KG1 (cell line): ENCODE measurements at places on chromosomes 5 and 9.
A peak's percentile ranks its signal among the peaks of the same experiment; 100 is the strongest.

GRCh38 chr5:138639326-138639725, 64.1 kb upstream of the HSPA9 start:
- no peak for DNase-seq

DNA sequence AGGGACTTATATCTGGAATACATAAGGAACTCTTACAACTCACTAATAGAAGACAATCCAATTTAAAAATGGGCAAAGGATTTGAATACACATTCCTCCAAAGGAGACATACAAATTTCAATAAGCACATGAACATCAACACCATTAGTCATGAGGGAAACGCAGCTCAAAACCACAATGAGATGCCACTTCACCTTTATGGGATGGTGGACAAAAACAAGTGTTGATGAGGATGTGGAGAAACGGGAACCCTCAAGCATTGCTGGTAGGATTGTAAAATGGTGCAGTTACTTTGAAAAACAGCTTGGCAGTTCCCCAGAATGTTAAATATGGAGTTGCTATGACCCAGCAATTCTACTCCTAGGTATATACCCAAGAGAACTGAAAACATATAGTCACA, 72.7 kb upstream of the IER5L start:
- no peak for DNase-seq

DNA sequence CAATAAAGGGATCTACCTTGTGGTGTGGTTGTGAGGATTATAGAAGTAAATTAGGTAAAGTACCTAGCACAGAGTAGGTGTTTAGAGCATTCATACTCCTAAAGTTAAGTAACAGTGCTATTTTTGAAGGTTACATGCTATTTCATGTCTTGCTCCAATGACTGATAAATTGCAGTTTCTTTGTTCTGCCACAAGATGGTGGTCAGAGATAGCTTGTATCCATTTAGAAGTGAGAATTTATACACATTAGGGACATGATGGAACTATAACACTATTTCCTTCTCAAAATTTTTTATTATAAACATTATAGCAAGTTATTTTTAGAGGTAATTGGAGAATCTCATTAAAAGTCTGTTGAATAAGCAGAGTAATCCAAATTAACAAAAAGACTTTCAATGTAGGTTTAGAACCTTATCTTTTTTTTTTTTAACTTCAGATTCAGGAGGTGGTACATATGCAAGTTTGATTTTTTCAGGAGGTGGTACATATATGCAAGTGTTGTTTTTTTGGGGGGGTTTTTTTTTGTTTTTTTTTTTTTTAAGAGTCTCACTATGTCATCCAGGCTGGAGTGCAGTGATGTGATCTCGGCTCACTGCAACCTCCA, 17.1 kb downstream of the MTREX start:
- no peak for DNase-seq

GRCh38 chr5:26329562-26330189, 708.7 kb downstream of the CDH9 start:
- DNase-seq = no peak

GRCh38 chr5:139708877-139709581, 60.9 kb downstream of the CXXC5 start:
- no peak for DNase-seq

DNA sequence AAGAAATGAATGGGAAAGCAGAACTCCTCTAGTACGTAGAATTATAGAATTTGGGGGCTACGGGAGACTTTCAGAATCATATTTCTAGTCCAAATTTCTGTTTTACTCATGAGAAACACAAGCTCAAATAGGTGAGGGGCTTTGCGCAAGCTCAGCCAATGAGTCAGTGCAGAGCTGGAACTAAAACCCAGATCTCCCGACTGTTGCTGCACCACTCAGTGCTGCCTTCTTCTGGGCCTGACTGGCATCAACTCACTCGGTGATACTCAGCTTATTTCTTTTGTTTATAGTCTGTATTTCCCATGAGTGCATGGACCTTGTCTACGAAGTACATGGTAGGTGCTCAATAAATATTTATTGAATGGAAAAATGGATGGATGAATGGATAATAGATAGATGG, 280.2 kb downstream of the CDK5RAP2 start:
- DNase-seq = no peak

GRCh38 chr5:115369430-115370144, 73.1 kb upstream of the CCDC112 start:
- DNase-seq = no peak

DNA sequence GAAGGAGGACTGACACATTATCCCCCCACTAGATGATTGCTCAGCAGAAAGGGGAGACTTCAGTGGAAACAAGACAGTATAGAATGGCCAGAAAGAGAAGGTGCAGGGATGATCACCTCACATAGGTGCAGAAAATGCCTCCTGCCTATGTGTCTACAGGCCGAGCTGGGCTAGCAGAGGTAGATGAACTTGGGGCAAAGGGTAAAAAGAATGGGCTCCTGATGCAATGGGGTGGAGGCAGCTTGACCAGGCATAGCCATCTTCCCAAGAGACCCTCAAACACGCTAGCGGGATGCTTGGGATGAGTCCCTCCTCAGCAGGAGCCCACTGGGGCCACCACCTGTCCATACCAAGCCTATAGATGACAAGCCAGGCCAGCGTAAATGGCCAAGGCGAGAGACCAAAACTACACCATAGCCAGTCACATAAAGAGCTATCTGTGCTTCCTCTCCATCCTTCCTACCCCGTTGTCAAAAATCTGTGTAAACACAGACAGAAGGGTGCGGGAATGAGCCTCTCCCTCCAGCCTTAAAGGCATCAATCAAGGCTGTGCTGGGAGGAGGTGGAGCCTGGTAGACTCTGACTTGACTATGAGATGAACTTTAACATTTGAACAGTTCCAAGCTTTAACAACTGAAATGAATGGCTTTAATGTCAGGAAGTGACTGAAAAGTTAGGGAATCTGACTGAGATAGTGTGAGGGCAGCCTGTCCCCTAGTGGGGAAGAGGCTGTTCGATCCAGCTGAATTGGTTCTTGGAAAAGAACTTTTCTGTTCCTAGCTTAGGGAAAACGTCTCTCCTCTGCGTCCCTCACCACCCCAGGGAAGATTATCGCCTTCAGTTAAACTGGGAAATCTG, 10.4 kb downstream of the C9orf152 start:
- no peak for DNase-seq

DNA sequence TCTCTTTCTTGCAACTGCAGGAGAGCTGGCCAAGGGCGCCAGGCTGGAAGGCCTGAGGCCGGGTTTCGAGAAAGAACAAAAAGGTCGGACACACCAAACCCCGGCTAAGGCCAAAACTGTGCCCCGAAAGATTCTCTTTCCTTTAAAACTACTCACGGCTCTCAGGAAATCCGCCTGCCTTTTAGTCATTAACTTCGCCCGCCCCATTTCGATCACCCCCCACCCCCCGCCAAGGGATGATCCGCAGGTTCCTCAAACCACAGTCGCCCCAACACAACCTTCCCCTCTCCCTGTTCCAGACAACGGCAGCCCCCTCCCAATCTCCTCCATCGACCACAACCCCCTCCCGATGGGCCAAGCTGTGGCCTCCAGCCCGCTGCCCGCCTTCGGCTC, 536 bp downstream of the FEM1C start:
- DNase-seq = no peak

DNA sequence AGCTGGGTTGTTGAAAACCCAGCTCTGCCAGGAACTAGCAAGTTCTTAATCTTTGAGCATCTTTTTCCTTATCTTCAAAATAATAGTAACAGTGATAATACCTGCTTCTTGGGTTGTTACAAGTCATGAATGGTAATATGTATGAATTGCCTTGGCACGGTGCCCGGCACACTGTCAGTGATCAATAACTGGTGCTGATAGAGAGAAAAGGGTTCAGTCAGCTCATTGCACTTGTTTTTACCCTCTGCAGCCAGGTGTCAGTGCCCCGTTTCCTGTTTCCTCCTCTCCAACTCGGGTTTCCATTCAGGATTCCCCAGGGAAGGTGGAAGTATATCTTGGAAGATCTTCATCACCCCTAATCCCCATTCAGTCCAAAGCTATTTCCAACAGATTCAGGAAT, 15.8 kb upstream of the NIPAL4 start:
- no peak for DNase-seq

DNA sequence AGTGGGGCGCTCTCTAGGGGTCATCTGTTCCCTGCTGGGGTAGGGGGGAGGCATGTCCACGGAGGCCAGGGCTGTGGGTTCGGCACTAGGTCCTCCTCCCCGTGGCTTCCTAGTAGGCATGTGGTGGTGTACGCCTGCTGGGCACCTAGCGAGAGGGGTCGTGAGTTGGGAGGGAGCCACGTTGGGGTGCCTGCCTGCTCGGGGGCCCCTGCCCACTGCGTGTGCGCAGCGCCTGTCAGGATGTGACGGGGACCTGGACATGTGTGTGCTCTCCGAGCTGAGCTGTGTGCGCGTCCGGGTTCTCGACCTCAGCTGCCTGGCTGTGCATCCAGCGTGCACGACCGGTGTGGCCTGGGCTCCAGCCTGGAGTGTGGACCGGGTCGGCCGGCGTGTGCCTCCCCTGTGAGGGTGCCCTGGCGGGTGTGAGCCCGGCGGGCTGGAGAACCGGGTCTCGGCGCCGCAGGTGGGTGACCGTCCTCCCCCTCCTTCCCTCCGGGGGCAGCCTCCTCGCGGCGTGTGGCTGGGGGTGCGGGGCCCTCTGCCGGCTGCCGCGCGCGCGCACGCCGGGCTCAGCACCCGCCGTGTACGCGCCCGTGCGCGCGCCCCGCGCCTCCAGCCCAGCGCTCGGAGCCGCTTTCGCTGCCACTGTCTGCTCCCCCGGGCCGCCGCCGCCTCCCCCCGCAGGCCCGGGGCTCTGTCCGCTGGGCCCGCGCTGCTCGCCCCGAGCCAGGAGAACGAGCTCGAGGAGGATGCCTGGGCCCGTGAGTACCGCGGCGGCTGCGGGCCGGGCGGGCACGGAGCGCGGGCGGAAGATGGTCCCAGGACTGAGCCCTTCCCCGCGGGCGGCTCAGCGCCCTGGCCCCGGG, at the start of gene PRR7:
PRR7 (plus strand) TSS at position 615 of the 866 bp plus-strand sequence. CDS start 8,254 bp downstream, outside the sequence.
- DNase-seq = peak; percentile 84

DNA sequence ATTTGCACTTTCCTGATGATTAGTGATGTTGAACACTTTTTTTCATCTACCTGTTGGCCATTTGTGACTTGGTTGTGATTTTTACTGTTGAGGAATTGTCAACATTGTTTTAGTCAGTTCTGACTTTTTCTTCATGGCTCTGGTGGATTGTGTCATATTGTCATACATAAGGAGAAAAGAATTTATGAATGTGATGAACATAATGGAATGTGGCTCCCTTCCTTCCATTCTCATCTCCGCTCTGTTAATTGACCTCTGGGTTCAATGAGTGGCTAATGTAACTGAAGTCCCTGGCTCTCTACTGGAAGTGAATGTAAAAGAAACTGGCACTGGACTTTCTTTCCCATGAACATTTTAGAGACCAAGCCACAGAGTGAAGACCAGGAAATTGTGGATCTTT, 49.2 kb downstream of the KIAA1958 start:
- DNase-seq = no peak

- DNase-seq = no peak
These were observed 155.6 kb upstream of the ZNF618 start for GRCh38 chr9:113720495-113720894.

GRCh38 chr5:179382486-179382885, 37.2 kb upstream of the ADAMTS2 start:
- no peak for DNase-seq

GRCh38 chr9:8877753-8878494, 1078.3 kb upstream of the DMAC1 start:
- no peak for DNase-seq

GRCh38 chr9:121690316-121690715, 38.9 kb downstream of the DAB2IP start:
- DNase-seq = no peak

- no peak for DNase-seq
These were observed 74.2 kb upstream of the ADCY2 start for GRCh38 chr5:7321724-7322123.

- DNase-seq = no peak
These were observed 58.6 kb downstream of the SEMA6A start for GRCh38 chr5:116516021-116516420.

- no peak for DNase-seq
These were observed 75.0 kb upstream of the FRRS1L start for GRCh38 chr9:109242014-109242413.

GRCh38 chr5:132104556-132104955, 31.0 kb downstream of the CSF2 start:
- no peak for DNase-seq

DNA sequence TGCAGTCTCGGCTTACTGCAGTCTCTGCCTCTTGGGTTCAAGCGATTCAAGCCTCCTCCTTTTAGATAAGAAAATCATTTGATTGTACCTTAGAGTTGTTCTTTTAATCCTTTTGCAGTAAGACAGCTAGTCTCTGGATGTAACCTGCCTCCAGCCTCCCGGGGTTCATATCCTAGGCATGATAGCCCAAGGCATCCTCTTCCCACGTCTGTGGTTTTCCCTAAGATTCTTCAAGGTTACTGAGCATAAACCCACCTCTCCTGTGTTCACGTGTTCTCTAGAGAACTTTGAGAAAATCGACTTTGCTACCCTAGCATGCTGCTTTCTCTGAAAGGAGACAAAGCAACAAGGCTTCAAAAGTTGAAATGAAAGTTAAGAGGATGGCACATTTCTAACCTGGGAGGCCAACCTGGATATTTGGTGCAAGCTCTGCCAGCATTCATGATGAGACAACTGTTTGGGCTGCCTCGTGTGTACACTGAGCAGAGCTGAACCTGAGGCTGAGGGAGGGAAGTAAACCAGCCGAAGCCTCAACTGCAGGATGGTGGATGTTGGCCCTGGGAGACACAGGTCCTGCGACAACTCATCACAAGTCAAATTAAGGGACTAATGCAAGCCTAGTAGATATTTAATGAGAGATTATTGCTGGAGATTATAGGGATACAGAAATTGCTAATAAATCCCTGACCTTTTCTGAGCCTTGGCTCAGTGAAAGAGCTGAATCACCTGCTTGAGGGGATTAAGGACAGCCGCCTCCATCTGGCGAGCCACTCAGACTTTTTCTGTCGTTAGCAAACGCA, 261.8 kb downstream of the ARHGAP26 start:
- DNase-seq = no peak

DNA sequence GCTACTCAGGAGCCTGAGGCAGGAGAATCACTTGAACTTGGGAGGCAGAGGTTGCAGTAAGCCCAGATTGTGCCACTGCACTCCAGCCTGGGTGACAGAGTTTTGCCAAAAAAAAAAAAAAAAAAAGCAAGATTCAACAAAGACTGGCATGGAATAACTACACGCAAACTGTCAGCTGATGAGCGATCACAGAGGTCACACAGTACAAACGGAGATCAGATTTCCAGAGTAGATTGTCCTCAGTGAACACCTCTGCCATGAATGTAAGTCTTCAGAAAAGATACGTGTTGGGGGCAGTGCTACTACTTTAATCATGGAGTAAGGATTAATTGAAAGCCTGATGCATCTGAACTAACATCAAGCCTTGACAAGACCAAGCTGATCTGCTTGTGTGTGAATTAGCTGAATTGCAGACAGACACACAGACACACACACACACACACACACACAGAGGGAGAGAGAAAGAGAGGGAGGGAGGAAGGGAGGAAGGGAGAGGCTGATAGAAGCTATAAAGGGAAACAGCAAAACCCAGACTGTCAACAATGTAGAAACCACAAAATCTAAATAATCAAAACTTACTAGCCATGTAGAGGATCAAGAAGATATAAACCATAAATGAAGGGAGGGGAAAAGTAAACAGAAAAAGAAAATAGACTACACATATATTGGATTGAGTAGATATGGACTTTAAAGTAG, 222.9 kb upstream of the ZNF462 start:
- no peak for DNase-seq

- no peak for DNase-seq
These were observed 156.4 kb upstream of the RFX3 start for GRCh38 chr9:3682186-3682585.
